ENCODE measurements at places on chromosomes 4 and X. TPM values are rescaled to one million over a fixed set of nuclear protein-coding genes. Genes with fewer than 3 reads are reported as not detected.

DNA sequence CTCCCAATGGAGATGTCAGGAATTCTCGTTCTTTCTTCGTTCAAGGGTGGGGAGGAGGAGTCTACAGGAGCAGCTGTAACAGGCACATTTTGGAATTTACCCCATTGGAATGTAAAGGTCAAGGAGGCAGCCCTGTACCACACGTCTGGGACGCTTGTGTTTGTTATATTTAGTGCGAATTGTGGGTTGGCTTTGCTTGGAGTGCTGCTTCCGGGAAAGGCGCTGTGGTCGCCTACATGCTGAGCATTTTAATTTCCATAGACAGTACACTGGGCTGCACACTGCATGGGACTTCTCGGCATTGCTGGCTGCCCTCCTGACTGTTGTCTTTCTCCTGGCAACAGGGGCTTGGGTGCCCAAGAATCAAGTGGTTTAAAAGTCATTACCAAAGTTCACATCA lies 12.8 kb downstream of the GYG2 start:
- no peaks in the 10 kb centered on the region for H3K4me1 ChIP-seq
- no peaks in the 10 kb centered on the region for H3K27me3 ChIP-seq
- peaks cover 57% of the 10 kb centered on the region for H3K36me3 ChIP-seq
- H3K27ac ChIP-seq = no peak overlapping the region
- no peak for DNase-seq
- H3K4me3 ChIP-seq = no peak overlapping the region

CENPI gene
- 19.4 TPM for total RNA-seq

DNA sequence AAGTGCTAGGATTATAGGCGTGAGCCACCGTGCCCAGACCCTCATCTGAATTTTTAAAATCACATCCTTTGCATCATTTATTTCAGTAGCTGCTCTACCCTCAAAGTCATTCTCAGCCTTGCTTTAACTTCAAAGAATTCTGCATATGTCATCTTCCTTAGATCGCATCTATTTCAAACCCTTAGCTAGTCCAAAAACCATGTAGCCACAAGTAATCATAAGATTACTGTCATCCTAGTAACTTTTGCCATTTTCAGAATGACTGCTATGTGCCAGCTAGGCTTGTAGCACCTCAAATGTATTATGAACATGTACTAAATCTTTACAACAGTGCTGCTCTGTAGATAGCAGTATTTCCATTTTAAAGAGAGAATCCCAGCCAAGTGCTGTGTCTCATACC lies 45.5 kb upstream of the KLF3 start:
- H3K4me3 ChIP-seq = no peak overlapping the region
- no peaks in the 10 kb centered on the region for H3K4me1 ChIP-seq
- no peak overlapping the region for H3K27ac ChIP-seq

SUPT20HL2 gene
- total RNA-seq = not detected
